ENCODE measurements at places on chromosomes 12 and 14. TPM values are rescaled to one million over a fixed set of nuclear protein-coding genes. Genes with fewer than 3 reads are reported as not detected.

The COX14 gene
- total RNA-seq: 43.2 TPM

The KCNK10 gene
- total RNA-seq: not detected

The TDRD9 gene
- 0.37 TPM for total RNA-seq

The NFYB gene
- total RNA-seq: 36.1 TPM

The CCDC88C gene
- total RNA-seq: 0.85 TPM

The LRTM2 gene
- total RNA-seq: not detected

The RNASE3 gene
- total RNA-seq: not detected

All from smooth muscle cell of bladder (primary cell).